Vagina (tissue), 2 donors: ENCODE measurements at places on chromosomes 1 and 21.

DNA sequence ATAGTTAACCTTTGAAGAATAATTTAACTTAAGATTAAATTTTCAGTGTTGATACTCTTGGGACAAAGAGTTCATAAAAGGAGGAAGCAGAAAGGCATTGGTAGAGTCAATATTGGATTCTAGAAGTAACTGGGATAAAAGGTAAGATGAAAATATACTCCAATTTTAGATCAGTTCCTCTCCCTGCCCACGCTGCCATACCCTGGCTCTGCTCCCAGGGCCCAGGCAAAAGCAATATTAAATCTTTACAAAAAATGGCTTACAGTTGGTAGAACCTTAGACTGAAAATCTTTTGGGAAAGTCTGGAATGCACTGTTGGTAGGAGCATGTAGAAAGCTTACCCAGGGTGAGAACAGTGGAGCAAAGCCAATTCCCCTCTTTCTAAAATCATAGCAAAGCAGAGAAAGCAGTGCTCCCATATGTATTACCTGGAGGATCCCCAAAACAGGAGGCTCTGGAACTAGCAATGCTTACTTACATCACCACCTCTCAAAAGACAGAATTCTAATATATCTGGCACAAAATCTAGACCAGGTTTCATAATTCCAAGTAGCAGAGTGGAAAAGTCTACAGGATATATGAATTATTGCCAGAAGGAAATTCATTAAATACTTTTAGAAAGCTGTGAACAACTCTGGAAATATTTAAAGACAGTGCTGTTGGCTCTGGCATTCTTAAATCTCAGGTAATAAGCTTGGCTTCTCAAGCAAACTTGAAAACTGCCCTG lies 24.5 kb downstream of the KIAA0319L start:
- no peak for DNase-seq

DNA sequence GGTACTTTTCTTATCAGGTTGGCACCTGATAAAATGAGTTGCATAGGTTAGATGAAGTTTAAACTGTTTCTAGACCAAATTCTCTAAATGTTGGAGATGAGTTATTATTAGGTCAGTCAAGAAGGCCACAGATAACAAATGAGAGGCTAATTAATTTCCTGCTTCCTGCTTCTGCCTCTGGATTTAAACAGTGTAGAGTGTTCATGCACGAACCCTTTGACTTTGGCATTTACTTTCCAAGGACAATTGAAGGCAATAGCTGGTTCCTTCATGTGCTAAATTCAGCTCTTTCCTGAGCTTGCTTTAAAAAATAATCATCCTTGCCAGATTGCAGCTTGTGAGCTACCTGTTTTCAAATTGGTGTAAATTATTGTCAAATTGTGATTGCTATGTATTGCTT lies 80.6 kb downstream of the RASAL2 start:
- DNase-seq: no peak

GRCh38 chr1:229381234-229381633 lies 38.4 kb upstream of the CCSAP start:
- peak; percentile 18 for DNase-seq

- DNase-seq: no peak
These were observed 95.3 kb upstream of the ACTRT2 start for GRCh38 chr1:2925918-2926317.

DNA sequence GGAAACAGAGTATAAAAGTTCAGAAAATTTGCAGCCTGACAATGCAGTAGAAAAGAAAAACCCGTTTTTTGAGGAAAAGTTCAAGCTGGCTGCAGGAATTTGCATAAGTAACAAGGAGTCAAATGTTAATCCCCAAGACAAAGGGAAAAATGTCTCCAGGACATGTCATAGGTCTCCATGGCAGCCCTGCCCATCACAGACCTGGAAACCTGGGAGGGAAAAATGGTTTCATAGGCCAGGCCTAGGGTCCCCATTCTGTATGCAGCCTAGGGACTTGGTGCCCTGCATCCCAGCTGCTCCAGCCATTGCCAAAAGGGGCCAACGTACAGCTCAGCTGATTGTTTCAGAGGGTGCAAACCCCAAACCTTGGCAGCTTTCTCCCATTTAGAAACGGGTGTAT lies 3.6 kb upstream of the KCNT2 start:
- no peak for DNase-seq

DNA sequence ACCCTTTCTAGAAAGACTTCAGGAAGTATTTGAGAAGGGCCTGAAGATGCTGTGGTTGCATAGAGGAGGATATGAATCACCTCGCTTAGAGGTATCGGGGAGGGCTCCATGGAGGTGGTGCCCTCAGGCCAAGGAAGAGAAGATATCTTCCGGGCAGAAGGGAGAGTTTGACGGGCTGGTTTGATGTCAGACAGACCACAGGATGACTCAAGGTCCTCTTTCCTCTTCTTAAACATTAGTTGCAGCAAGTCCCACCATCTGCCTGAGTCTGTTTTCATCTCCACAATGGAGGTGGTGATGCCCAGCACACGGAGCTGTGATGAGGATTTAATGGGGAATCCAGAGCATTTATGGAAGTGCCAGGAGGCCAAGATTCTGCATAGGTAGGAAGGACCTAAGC lies 25.1 kb upstream of the RUNX3 start:
- no peak for DNase-seq

DNA sequence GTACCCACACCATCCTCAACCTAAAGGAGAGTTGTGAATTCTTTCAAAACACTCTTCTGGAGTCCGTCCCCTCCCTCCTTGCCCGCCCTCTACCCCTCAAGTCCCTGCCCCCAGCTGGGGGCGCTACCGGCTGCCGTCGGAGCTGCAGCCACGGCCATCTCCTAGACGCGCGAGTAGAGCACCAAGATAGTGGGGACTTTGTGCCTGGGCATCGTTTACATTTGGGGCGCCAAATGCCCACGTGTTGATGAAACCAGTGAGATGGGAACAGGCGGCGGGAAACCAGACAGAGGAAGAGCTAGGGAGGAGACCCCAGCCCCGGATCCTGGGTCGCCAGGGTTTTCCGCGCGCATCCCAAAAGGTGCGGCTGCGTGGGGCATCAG lies 638 bp upstream of the OLIG2 start:
- no peak for DNase-seq

DNA sequence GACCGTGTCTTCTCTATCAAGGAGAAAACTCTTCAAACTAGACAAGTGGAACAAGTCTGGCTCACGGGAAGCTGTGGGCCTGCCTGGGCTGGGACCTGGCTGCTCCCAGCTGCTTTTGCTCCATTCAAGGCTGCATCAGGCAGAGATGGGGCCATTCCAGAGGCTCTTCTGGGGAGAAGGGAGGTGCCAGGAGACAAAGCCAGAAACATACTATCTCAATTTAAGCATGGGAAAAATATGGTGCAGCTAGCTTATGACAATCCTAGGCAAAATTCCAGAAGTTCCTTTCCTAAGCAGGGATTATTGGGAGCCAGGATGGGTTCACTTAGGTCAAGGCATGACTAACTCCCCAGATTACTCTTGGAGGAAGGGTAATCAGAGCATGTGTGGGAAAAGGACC lies 90.8 kb upstream of the SLC2A1 start:
- DNase-seq: no peak

GRCh38 chr1:218715961-218716669 lies 371.0 kb downstream of the TGFB2 start:
- DNase-seq: no peak

DNA sequence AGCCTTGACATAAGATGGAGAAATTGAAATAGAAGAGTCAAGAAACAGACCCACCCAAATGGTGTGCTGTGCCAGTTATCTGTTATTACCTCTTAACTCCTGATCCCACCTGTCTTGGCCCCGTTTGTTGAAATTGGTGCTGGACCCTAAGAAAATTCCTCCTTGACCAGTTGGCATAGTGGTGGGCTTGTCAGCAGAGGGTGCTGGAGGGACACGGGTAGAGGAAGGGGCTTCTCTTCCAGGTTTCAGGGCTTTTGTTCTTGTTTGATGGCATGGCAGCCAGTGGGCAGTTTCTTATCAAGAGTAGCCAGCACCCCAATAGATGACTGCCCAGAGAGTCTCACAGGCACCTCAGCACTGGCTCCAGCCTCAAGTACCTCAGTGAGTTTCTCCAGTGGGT lies 51.6 kb downstream of the PCBP3 start:
- DNase-seq: no peak

GRCh38 chr1:30449428-30450147 lies 273.8 kb downstream of the MATN1 start:
- peak; percentile 61 for DNase-seq

GRCh38 chr1:234253732-234254131 lies 119.5 kb upstream of the COA6 start:
- no peak for DNase-seq

DNA sequence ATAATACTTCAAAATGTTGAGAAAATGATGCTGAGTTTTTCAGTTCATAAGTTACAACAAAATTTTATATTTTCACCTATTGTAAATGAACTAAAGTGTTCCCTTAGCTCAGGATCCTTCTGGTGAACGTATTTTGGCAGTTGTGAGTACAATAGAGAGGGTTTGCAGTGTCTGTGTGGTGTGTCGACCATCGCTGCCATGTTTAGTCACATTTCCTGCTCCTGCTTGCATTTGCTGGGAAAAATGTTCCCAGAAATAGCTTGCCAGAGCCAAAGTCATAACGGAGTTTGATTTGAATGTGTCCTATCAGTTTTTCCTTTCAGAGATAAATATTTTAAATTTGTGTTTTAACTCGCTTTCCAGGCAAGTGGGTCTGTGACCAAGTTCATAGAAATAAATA lies 117.1 kb upstream of the COL6A1 start:
- DNase-seq: no peak

DNA sequence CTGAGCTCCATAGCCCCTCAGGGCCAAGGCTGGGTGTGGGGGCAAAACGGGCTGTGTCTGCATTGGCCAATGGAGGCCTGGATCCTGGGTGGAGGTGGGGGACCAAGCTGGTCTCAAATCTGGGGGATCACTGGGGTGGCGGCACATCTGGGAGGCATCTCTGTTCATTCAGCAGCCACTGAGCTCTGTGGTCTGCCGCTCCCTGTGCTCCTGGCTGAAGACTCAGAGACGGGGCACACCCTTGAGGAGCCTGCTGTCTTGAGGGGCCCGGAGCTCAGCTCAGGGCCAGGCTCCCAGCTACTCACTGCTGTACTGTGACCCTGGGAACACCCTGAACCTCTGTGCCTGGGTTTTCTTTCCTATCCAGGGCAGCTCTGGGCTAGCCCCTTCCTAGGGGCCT lies 90.3 kb upstream of the WNT4 start:
- DNase-seq: no peak

DNA sequence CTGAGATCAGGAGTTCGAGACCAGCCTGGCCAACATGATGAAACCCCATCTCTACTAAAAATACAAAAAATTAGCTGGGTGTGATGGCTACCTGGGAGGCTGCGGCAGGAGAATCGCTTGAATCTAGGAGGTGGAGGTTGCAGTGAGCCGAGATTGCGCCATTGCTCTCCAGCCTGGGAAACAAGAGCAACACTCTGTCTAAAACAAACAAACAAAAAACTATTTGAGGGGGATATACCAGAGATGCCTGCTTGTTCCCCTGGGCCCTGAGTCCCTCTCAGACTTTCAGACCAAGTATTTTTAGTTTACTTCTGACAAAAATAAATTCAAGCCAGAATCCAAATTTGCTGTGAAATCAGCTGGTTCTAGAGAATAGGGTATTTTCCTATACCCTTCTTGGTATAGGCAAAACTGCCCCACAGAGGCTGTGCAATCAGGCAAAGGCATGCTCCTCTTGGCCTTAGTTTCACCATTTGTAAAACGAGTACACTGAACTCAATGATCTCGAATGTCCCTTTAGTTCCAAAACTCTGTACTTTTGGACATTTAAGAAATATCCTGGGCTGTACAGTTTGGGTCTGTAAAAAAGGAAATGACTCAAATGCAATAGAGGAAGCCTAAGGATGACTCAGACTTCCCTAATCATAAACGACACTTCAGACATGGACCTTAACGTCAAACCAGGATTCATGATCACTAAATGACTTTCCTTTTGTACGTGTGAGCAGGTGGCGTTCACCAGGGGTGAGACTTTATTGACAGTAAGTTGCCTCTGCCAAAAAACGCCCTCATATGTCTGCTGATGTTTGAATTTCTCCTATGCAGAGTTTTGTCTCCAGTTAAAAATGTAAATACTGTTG lies 16.1 kb downstream of the ENSA start:
- no peak for DNase-seq
